Right ventricle myocardium superior (tissue), 1 donor: ENCODE measurements at places on chromosomes 7 and 10.

DNA sequence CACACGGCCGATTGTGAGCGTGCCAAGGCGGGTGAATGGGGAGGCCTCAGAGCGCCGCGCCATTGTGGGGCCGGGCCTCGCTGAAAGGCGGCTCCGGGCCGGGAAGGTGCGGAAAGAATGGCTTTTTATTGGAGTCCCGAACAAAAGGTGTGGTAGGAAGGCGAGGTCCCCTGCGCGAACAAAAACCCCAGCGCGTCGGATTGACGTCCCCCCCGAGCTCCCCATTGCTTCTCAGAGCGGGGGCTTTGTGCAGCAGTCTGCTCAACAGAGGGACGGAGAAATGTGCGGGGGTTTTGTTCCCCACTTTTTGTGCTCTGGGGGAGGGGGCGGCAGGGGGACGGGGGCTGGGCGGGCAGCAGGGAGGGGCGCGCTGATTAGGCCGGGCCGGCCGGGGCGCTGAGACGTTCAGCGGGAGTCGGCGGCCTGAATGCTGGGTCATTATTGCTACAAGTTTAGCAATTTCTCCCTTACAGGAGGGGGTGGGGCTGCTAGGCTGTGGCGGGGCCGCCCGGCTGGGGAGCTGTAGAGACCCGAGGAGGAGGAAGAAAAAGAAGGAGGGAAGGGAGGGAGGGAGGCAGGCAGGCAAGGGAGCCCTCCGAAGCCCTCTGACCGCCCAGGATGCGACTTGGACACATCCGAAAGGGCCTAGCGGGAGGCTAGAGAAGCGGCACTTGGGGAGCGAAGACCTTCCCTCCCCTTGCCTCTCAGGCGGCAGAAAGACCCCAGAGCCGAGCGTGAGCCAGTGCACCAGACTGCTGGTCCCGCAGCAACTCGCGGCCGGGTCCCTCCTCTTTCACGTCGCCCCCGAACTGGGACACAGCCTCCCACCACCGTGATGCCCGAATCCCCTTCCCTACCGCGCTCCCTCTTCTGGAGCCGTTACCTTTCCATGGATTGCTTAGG lies 4.6 kb downstream of the NKX2-3 start:
- DNase-seq: peak; percentile 42

- DNase-seq: no peak
Measured at GRCh38 chr7:96987719-96988118, 17.6 kb upstream of the DLX6 start.

DNA sequence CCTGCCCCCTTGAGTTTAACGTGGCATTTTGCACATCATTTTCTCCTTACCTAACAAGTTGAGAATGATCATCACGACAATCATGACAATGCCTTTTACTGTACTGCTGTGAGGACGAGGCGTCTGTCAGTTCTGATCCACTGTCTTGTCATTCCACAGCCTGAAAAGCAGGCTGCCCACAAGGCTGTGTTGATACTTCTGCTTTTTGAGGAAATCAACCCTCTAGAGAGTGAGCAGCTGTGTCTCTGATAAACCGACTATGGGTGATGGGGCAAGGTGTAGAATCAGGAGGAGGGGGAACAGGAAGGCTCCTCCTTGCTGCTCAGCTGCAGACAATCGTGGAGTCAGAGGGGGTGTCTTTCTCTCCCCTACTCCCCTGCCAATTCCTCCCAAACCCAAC lies 30.6 kb upstream of the C10orf120 start:
- DNase-seq: no peak

DNA sequence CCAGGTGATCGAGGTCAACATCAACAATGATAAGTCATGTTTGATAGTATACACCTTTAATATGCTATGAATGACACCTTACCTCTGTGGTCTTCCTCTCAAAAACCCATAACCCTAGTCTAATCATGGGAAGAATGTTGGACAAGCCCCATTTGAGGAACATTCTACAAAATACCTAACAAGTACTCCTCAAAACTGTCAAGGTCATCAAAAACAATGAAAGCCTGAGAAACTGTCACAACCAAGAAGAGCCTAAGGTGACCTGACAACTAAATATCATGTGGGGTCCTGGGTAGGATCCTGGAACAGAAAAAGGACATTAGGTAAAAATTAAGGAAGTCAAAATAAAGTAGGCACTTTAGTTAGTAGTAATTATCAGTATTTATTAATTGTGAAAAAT lies 5.9 kb upstream of the NUDCD3 start:
- DNase-seq: no peak
